ENCODE measurements at places on chromosomes 13 and 19. TPM values are rescaled to one million over a fixed set of nuclear protein-coding genes. Genes with fewer than 3 reads are reported as not detected.

C5AR1 gene
- 3.1 TPM for polyA plus RNA-seq

PSMD8 gene
- polyA plus RNA-seq: 122 TPM

RPL36 gene
- 899 TPM for polyA plus RNA-seq

DIS3 gene
- 10.4 TPM for polyA plus RNA-seq

CPB2 gene
- not detected for polyA plus RNA-seq

ZNF223 gene
- 2.9 TPM for polyA plus RNA-seq

ZNF91 gene
- polyA plus RNA-seq: 16.2 TPM

FSD1 gene
- polyA plus RNA-seq: 3.2 TPM

CACNA1A gene
- 1.2 TPM for polyA plus RNA-seq

ZNF440 gene
- 4.3 TPM for polyA plus RNA-seq

ZNF382 gene
- 6.2 TPM for polyA plus RNA-seq

STX10 gene
- polyA plus RNA-seq: 147 TPM

PSG11 gene
- not detected for polyA plus RNA-seq

ZNF284 gene
- 3.4 TPM for polyA plus RNA-seq

HCST gene
- 40.6 TPM for polyA plus RNA-seq

BRME1 gene
- polyA plus RNA-seq: 1.8 TPM

EFNB2 gene
- polyA plus RNA-seq: 0.04 TPM

ELANE gene
- polyA plus RNA-seq: 0.18 TPM

SIAH3 gene
- not detected for polyA plus RNA-seq

ITGBL1 gene
- not detected for polyA plus RNA-seq

ZNF709 gene
- polyA plus RNA-seq: 1.7 TPM

CEACAM21 gene
- 27.3 TPM for polyA plus RNA-seq

ZNF99 gene
- 0.06 TPM for polyA plus RNA-seq

LIPE gene
- polyA plus RNA-seq: 46.8 TPM

GRIK5 gene
- 0.09 TPM for polyA plus RNA-seq

R3HDM4 gene
- 185 TPM for polyA plus RNA-seq

PRRG2 gene
- 1.1 TPM for polyA plus RNA-seq

SULT2A1 gene
- not detected for polyA plus RNA-seq

RGL3 gene
- 2.8 TPM for polyA plus RNA-seq

KIR2DL4 gene
- not detected for polyA plus RNA-seq

IGFL2 gene
- polyA plus RNA-seq: not detected

Measured in B cell (primary cell).